Cortex of kidney (tissue), 1 donor: ENCODE measurements at places on chromosomes 3 and 15.

GRCh38 chr3:18780959-18781358 lies 355.8 kb upstream of the SATB1 start:
- no peak for DNase-seq

GRCh38 chr15:40295877-40296560 lies 11.7 kb downstream of the PLCB2 start:
- DNase-seq: no peak

- DNase-seq: no peak
Measured at GRCh38 chr3:165640970-165641369, 196.3 kb downstream of the BCHE start.

DNA sequence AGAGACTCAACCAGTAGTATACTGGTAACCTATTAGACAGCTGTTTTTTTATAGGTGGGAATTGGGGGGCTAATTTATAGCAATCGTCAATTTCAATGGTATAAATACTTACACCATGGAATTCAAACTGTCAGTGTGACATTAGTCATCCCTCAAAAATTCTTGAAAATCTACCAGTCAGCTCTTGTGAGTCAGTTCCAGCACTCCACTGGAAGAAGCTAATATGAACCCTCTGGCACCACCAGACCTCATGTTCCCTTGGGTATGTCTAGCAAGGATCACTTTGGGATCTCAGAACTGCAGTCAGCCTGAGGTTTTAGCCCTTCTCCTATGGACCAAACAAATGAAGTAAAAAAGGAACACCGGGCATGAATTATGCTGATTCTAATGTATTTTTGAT lies 11.8 kb upstream of the UACA start:
- no peak for DNase-seq

DNA sequence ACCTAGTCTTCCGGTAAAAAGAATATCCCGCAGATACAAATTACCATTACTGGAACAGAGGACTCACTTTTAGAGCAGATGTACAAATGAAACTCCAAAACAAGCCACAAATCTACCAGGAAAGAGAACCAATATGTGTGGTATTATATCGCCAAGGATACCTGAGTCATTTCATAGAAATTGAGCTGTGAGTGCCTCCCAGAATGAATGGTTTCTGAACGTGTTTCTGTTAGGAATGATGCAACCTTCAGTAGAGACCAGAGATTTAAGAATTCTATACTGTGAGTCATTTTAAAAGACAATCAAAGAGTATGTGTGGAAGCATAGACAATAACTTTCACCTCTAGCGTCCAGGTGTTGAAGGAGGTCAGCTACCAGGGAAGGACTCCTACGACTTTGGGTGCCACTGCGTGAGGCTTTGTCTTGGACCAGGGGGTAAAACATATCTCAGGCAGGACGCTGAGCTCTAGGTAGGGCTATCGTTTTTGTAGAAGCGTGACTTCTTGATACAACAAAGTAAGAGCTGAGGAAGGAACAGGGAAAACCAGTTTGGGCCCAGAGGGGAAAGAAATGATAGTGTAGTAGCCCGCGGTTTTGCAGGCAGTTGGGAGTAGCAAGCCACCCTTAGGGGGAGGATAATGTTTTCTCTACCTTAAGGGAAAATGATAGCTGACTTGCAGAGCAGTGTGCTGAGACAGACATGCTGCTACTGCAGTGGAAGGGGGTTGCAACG lies 210.4 kb downstream of the TP63 start:
- DNase-seq: no peak

DNA sequence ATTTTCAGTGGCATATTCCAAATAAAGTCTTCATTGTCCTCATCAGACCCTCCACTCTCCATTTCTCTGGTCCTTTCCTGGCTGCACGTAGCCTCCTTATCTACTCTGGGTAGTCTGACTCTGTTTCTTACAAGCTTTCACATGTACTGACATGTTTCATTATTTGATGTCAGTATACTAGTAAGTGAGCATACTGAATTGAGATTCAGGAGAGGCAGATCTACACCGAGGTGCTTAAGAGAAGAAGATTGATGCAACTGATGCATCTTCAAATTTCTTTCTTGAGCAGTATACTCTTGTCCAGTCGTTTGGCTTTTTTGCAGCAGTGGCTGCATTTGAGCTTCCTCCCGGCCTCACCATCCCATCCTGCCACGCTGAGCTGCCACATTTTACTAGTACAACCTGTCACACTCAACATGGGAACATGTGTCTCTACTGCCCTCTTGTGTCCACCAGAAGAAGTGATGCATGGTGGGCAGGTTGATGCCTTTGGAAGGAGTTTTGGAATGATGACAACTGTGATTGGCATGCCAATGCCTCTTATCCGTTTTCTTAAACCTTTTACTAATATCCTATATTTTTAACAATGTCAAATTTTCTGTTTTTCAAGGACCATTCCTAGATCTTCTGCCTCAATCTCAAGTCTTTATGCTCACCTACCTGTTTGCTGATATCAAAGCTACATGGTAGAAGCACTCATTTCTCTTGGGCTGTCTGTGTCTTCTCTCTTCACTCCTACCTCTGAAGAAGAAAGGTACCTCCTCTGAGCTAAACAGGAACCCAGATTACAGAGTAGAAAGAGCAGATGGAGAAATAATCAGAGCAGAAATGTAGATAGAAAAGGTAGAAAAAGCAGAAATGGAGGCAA lies 38.7 kb downstream of the GUCA1C start:
- no peak for DNase-seq

DNA sequence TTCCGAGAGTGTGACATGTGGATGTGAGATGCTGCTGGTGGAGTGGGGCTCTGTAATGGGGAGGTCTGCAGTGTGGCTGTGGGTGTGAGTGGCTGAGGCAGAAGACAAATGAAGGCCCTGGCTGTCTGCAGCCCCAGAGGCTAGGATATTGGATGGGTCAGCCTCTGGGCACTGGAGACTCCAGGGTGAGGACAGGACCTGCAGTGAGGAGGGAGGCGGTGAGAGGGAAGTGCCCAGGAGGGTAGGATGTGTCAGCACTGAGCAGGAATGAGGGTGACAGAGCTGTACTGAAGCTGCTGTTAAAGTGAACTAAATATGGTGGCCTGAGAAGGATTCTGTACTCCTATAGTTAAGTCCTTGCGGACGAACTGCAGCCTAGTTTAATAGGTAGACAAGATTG lies 27.3 kb upstream of the PXYLP1 start:
- no peak for DNase-seq

GRCh38 chr3:141243271-141243707 lies 11.7 kb downstream of the PXYLP1 start:
- DNase-seq: no peak

DNA sequence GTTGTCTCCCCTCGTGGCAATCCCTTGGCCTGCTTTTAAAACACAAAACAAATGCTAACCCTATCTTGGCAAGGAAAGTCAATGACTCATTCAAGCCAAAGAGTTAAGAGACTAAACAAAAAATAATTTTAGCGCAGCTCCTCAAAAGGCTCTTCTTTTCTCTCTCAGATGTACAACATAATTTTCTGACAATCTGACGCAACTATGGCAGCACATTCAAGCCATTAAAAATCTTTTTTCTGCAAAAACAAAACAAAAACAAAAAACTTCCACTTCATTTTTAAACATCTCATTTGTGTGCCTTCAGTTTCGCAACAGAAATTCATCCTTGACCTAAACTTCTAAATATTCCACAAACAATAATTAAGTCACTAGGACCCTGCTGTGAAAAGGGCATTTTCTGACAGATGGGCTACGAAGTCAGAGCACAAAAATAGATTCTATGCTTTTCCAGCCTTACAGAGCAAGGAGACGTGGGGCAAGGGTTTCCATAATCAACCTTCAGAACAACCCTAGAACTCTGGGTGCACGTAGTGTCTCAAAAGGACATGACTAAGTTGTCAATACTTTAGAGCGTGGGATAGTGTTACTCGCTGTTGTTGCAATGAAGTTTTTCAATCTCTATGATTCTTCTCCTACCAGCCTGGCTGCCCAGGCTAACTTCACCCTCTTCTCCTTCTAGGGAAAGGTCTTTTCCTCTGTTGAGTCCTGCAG lies 84.3 kb downstream of the MB21D2 start:
- no peak for DNase-seq

DNA sequence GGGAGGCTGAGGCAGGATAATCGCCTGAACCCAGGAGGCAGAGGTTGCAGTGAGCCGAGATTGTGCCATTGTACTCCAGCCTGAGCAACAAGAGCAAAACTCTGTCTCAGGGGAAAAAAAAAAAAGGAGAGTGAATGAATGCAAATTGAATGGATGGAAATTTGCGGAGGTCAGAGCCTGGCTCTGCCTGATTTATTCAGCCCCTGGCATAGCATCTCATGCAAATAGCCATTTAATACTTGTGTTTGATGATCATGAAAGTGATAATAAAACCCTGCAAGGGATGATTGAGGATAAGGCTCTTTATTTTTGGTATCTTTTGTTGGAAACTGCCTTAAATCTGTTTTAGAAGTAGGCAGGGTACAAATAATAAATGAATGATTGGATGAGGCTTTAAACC lies 133.0 kb upstream of the SEMA6D start:
- DNase-seq: no peak

GRCh38 chr3:102450976-102451375 lies 16.2 kb downstream of the ZPLD1 start:
- no peak for DNase-seq

DNA sequence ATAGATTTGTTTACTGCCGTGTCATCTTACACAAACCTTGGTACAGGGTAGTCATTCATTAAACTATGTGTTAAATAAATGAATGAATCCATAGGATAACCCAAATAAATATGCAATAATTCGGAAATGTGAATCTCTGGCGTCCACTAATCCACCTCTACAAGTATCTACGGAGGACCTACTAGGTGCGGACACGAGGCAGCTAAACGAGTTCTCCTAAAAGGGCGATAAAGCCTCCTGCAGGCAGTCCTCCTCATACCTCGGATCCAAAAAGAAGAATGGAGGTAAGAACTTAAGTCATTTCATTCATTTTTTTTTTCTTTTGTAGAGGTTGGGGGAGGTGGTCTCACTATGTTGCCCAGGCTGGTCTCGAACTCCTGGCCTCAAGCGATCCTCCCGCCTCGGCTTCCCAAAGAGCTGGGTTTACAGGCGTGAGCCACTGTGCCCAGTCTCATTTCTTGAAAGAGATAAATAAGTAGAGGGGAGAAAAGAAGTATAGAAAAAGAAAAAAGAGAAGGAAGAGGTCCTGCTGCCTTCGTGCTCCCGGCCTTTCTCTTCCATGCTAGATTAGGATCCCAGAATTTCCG lies 706 bp upstream of the RPL35A start:
- no peak for DNase-seq

GRCh38 chr3:109731639-109732473 lies 394.5 kb upstream of the DPPA4 start:
- no peak for DNase-seq

DNA sequence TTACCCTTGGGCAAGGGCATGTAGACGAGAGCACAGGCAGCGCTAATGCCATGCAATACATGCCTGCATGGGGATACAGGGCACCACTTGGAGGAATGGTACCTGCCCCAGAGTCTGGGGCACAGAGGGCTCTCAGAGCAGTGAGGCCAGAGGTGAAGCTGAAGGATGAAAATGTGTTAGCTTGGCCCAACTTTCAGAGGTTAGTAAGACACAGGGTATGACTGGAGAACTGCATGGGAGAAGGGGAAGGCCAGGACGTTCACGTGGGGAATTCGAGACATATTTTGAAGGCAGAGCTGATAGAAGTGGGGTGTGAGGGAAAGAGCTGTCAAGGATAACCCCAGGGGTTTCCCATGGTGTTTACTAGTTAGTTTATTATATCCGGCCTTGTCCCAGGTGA lies 19.6 kb downstream of the CSRNP1 start:
- DNase-seq: no peak

- no peak for DNase-seq
Measured at GRCh38 chr15:41932101-41932500, 38.2 kb upstream of the SPTBN5 start.

DNA sequence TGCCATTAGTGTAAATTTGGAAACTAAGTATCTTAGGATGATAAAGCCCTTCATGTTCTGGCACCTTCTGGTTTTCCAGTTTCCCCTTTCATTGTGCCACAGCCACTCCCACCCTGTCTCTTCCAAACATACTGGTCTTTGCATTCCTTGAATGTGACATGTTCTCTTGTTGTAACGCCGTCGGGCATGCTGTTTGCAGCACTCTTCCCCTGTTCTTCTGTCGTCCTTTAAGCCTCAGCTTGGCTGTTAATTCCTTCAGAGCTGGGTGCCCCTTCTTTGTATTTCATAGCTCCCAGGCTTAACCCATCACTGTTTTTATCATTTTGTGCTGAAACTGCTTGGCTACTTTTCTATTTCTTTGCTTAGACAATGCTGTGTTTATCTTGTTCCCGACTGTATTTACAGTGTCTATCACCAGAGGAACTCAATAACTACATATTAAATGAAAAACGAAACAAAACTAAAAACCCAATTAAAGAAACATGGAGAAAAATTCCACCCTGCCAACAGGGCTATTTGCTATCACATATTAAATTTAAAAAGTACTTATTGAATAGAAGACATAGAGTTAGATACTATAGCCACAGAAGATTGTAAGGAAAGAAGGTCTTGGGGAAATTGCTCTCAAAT lies 95.4 kb upstream of the KCNAB1 start:
- no peak for DNase-seq

GRCh38 chr15:91068966-91069365 lies 31.1 kb upstream of the SV2B start:
- no peak for DNase-seq

GRCh38 chr15:44034933-44035624 lies 160.0 kb downstream of the FRMD5 start:
- DNase-seq: no peak

DNA sequence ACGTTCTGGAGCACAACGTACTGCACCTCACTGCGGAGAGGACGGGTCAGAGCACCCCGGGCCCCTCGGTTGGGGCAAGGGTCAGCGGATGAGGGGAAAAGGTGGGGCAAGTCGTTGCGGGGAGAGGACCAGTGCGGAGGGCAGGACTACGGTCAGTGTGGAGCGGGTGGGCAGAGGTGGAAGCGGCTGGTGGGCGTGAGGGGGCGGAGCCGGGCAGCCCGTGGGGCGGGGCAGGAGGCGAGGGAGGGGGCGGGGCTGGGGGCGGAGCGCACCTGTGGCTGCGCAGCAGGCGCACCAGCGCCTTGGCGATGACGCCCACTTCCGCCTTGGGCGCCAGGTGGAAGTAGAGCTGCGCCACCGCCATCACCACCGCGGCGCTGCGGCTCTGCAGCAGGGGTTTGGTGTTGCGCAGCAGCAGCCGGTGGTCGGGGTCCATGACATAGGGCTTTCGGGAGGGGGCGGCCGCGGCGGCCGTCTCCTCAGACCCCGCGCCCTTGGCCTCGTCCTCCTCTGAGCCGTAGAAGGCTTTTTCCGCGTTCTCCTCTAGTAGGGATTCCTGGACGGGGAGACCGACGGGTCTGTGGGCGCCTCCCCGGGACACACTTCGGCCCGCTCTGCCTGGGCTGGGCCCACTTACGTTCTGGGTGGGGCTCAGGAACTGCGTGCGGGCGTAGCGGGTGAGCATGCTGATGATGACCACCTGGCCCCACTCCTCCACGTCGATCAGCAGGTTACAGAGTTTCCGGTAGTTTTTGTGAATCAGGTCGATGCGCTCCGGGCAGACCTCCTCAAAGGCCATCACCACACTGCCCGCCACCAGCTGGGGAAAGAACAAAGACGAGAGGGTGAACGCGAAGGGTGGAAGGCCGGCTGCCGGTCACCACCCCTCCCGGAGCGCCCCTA lies 29.2 kb downstream of the AP3B2 start:
- DNase-seq: no peak
